Left renal pelvis (tissue), 4 donors: ENCODE measurements at places on chromosomes 3 and 15. TPM values are rescaled to one million over a fixed set of nuclear protein-coding genes. Genes with fewer than 3 reads are reported as not detected.

Gene NOX5
- 0.64 TPM for polyA plus RNA-seq

Gene GRK7
- polyA plus RNA-seq, result 0.13 TPM

Gene CHRNA3
- 0.89 TPM for polyA plus RNA-seq

Gene LRRC34
- 14.3 TPM for polyA plus RNA-seq

Gene BFSP2
- not detected for polyA plus RNA-seq

Gene PLSCR1
- 82.2 TPM for polyA plus RNA-seq

Gene CAMP
- 0.23 TPM for polyA plus RNA-seq

Gene GXYLT2
- polyA plus RNA-seq, result 18.6 TPM

Gene CHAC1
- 0.93 TPM for polyA plus RNA-seq

Gene RAD18
- polyA plus RNA-seq, result 11.7 TPM

Gene SERPINI2
- 1.2 TPM for polyA plus RNA-seq

Gene THRB
- 26.5 TPM for polyA plus RNA-seq

Gene IL5RA
- polyA plus RNA-seq, result 0.73 TPM

Gene LYZL4
- polyA plus RNA-seq, result not detected

Gene ZNF710
- polyA plus RNA-seq, result 16.5 TPM

Gene ZNF501
- polyA plus RNA-seq, result 11.6 TPM

Gene LRTM1
- not detected for polyA plus RNA-seq

Gene NTRK3
- 13.8 TPM for polyA plus RNA-seq

Gene CCR9
- polyA plus RNA-seq, result 0.23 TPM

Gene PLA2G4E
- not detected for polyA plus RNA-seq

Gene KBTBD8
- polyA plus RNA-seq, result 1.4 TPM

Gene LRRN1
- 21.1 TPM for polyA plus RNA-seq

Gene ILDR1
- polyA plus RNA-seq, result 8.3 TPM

Gene CCR8
- not detected for polyA plus RNA-seq

Gene CLDN16
- 44.8 TPM for polyA plus RNA-seq

Gene ZBTB47
- polyA plus RNA-seq, result 34.0 TPM
